ENCODE measurements at places on chromosomes 12 and 14.
A peak's percentile ranks its signal among the peaks of the same experiment; 100 is the strongest.

- DNase-seq = no peak
These were observed 3.0 kb downstream of the SDSL start for GRCh38 chr12:113424915-113425823.

DNA sequence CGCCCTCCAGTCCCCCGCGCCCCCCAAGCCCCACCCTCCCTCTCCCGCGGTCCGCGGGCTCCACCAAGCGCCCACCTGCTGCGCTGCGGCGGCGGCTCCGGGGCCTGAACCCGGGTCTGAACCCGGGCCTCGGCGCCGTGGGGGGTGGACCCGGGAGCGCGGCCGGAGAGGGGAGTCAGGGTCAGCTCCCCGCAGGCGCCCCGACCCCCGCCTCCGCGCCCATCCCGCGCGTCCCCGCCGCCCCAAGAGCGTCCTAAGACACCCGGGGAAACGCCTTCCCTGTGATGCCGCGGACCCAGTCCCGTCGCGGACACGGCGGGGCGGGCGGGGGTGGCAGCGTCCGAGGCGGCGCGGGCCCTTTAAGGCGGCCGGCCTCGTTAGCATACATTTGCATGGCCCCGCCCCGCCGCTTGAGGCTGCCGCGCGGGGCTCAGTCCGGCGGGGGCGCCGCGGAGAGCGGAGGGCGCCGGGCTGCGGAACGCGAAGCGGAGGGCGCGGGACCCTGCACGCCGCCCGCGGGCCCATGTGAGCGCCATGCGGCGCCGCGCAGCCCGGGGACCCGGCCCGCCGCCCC, at the start of gene MMP17:
MMP17 (plus strand) TSS at position 433 of the 574 bp plus-strand sequence; CDS start at position 535, 102 bp downstream.
- DNase-seq = no peak

GRCh38 chr14:47539031-47539461, 136.4 kb downstream of the MDGA2 start:
- peak; percentile 51 for DNase-seq

GRCh38 chr12:107990325-107990724, 138.8 kb upstream of the WSCD2 start:
- peak; percentile 10 for DNase-seq

DNA sequence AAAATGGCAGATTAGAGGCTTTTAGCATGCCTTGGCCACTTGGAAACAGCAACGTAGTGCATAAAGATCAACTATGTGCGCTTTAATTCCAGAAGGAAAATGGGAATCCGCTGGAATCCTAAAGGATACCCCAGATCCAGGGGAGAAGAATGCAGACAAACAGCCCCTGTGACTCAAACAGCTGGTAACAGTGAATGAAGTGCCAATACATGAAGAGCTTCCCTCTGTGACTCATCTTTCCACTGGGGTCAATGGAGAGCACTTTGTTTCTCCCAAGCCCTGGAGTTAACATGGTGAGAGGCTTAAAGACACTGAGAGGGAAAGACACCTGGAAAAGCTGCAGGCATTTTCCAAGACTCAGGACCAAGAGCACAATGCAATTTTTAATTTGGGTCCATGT, 263.1 kb downstream of the CEP128 start:
- DNase-seq = no peak

DNA sequence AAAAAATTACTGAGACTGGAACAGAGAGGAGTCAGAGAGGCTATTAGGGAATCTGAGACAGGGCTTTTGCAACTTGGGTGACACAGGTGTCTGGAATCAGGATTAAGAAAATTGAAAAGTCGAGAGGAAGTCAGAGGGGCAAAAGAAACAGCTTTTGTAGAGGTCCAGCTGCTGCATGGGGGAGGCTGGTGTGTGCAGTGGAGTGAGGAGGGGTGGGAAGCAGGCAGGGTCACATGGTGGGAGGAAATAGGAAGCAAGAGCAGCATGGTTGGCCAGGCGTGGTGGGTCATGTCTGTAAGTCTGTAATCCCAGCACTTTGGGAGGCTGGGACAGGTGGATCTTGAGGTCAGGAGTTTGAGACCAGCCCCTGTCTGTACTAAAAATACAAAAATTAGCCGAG, 69.7 kb upstream of the VRK1 start:
- no peak for DNase-seq

- peak; percentile 30 for DNase-seq
These were observed 6.7 kb upstream of the MRPS35 start for GRCh38 chr12:27703720-27704452.

- DNase-seq = no peak
These were observed 167.9 kb downstream of the FOXN3 start for GRCh38 chr14:89249065-89249695.

- no peak for DNase-seq
These were observed 15.5 kb upstream of the PRPF39 start for GRCh38 chr14:45068396-45068795.

DNA sequence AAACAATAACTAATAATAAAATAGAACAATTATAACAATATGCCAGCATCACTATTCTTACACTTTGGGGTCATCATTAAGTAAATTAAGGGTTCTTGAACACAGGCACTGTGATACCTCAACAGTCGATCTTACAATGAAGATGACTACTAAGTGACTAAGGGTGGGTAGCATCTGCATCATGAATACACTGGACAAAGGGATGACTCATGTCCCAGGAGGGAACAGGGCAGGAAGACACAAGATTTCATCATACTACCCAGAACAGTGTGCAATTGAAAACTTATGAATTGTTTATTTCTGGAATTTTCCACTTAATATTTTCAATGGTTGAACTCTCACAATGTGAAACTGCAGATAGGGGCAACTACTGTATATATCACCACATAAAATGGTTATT, 19.7 kb downstream of the TSPAN19 start:
- DNase-seq = no peak

- no peak for DNase-seq
These were observed 78.3 kb downstream of the SERPINA3 start for GRCh38 chr14:94690486-94690885.

DNA sequence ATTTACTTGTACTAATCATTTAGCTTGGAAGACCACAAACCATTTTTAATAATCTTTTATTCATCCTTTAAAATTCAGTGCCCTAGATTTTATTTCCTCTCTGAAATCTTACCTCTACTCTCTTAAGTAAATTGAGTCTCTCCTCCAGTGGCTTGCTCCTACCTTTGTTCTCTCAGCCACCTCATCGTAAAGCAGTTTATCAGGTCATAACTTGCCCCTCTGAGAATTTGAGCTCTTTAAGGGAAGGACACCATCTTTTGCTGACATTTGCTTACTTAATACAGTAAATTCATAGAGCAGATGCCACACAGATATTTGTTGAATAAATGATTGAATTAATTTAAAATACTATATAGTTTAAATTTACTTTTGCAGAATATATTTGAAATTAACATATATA, 794.3 kb downstream of the C12orf50 start:
- no peak for DNase-seq

DNA sequence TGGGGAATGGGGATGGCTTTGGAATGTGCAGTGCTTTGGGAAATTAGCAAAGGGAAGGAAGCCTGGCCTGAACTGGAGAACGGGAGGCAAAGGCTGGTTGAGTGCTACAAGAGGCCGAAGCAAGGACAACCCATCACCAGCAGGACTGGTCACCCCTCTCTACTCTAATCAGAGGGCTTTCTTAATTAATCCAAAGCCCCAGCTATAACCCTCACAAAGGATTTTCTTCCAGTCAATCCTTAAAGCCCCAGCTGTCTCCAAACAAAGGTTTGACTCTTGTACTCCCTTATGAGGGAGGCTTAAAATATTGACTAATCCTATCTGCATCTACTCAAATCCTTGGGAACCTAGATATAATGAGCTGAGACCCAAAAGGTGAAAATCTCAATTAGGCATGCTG, 256.3 kb downstream of the NTF3 start:
- no peak for DNase-seq

- no peak for DNase-seq
These were observed 8.6 kb downstream of the ATXN2 start for GRCh38 chr12:111590552-111590951.

DNA sequence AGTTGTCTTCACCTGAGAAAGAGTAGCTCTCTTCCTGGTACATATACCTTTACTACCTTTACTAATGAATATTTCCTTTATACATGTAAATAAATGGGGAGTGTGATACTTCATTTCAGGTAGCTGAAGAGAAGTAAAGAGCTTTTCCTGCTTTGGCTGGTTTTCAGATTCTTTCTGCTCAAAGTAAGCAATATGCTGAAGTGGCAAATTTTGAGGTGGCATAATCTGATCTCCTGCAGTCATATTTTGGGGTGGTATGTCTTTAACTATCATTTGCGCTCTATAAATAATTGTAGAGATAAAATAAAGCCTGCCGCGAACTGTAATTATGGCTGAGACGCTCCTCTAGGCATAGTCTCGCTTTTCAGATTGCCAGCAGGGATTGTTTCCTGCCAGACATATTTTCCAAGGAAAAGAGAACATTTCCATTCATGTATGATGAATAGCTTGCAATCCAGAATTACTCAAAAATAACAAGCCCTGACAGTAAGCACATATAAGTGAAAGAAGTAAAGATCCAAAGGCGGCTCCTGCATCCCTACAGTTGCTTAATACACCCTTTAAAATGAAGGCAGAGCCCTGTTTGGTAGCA, 200.7 kb downstream of the C12orf50 start:
- no peak for DNase-seq
